ENCODE measurements at places on chromosomes 4 and X.

- no peak for DNase-seq
Measured at GRCh38 chr4:173057901-173058300, 110.7 kb upstream of the GALNT7 start.

GRCh38 chr4:23686169-23686897, 203.5 kb downstream of the PPARGC1A start:
- DNase-seq = no peak

GRCh38 chr4:183304067-183304466, 16.0 kb downstream of the CLDN22 start:
- DNase-seq = no peak

DNA sequence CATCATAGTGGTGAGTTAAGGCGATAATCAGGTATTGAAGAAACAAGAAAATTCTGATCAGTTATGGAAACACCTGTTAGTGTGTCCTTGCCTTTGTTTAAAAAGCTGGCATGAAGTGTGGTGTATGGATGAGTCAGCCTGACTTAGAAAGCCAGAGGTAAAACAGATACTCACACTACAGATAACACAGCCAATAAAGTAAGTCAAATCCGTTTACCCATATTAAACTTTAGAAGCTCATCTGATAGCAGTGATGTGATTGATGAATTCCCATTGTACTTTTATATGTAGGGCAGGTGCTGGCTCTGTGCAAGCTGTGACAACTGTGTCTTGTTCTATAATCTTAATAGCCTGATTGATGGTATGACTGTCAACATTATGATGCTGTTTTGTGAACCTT, 1392.7 kb upstream of the IGFBP7 start:
- no peak for DNase-seq

GRCh38 chr4:84362896-84363655, 136.0 kb downstream of the NKX6-1 start:
- DNase-seq = no peak

GRCh38 chr4:83238393-83239248, 46.0 kb downstream of the COQ2 start:
- DNase-seq = no peak

- DNase-seq = no peak
Measured at GRCh38 chr4:66613591-66613990, 931.7 kb downstream of the CENPC start.

GRCh38 chr4:23931489-23931830, 41.6 kb upstream of the PPARGC1A start:
- DNase-seq = no peak

DNA sequence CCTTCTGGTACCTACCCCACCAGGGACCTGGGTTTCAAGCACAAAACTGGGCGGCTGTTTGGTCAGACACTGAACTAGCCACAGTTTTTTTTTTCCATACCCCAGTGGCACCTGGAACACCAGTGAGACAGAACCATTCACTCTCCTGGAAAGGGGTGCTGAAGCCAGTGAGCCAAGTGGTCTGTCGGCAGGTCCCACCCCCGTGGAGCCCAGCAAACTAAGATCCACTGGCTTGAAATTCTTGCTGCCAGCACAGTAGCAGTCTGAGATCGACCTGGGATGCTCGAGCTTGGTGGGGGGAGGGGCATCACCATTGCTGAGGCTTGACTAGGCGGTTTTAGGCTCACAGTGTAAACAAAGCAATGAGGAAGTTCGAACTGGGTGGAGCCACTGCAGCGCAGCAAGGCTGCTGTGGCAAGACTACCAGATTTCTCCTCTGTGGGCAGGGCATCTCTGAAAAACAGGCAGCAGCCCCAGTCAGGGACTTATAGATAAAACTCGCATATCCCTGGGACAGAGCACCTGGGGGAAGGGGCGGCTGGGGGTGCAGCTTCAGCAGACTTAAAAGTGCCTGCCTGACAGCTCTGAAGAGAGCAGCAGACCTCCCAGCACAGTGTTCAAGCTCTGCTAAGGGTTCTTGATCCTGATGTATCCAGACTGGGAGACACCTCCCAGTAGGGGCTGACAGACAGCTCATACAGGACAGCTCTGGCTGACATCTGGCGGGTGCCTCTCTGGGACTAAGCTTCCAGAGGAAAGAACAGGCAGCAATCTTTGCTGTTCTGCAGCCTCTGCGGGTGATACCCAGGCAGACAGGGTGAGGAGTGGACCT, 223.0 kb downstream of the COX18 start:
- DNase-seq = no peak

DNA sequence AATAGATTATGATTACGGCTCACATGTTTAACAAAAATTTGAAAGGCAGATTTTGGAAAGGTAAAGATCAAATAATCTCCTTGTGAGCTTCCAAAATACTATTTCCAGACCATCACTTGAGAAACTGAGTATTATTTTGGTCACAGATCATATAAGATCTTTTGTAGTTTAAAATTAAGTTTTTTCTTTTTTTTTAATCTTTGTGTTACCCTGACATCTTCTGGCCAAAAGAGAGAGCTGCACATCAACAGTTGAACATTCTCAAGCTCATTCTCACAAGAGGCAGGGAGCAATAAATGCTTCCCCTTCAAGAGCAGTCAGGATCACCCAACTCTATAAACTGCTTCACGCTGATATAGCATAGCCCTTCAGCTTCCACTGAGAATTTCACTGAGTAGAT, 15.9 kb downstream of the TMEM192 start:
- DNase-seq = no peak

DNA sequence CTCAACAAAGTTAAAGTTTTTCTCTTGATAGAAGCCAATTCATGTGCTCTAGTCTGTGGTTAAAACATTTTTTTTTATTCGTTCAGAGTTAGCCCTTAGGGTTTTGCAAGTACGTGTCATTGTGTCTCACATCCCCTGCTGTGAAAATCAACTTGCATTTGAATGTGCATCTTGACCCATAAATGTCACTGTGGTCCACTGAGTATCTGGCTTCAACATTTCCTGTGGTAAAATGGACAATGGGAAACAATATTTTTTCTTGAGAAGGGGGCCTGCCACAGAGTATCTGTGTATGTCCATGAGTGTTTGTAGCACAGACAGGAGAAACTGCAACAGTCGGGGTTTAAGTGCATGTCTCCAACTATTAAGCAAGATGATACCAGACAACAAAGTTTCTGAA, 554.8 kb upstream of the TENM3 start:
- no peak for DNase-seq

DNA sequence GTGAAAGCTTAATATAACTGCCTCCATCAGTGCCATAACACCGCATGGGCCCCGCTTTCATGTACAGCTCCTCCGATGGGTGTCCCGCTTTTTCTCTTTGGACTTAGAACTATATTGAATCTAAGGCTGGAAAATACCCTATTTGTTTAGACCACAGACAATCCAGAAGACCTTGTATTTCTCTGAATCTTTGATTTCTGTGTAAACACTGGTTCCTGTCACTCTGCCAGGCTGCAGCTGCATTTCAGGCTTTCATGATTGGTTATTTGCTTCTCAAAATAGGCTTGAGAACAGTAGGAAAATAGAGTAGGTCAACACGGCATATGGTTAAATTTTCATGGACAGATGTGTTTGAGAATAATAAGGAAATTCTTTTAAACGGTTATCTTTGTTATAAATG, 80.0 kb downstream of the NWD2 start:
- no peak for DNase-seq

DNA sequence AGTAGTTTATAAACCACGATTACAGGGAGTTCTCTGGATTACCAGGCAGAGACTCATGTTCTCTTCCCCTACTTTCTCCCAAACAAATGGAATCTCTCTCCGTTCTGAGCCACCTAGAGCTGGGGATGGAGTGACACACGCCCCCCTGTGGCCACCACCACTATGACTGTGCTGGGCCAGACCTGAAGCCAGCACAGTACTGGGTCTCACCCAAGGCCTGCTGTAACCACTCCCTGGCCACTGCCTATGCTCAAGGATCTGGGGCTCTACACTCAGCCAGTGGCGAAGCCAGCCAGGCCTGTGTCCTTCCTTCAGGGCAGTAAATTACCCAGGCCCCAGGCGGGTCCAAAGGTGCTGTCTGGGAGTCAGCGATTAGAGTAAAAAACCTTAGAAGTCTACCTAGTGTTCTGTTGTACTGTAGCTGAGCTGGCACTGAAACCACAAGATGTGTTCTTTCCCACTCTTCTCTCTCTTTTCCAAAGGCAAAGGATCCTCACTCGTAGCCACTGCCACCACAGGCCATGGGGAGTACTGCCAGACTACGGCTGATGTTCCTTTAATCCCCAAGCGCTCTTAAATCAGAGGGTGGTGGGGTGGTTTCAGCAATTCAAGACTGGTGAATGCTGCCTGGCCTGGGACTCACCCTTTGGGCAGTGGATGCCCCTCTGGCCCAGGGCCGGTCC, 412.2 kb upstream of the ARX start:
- no peak for DNase-seq

GRCh38 chr4:152190907-152191306, 345.0 kb downstream of the FBXW7 start:
- no peak for DNase-seq

DNA sequence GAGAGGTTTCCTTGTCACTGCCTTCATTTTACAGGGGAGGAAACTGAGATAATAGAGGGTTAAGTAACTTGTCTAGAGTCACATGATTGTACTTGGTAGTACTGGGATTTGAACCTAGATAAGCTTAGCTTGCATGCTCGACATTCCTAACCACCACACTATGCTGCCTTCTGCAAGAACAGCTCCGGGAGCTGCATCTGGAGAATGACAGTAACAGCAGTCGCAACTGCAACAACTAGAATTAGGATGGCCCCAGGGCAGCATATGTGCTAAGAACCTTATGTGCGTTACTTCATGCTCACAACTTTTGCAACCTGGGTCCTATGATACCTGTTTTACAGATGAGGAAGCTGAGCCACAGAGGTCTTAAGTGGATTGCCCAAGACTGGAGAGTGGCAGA, 89.5 kb upstream of the LCORL start:
- DNase-seq = no peak

DNA sequence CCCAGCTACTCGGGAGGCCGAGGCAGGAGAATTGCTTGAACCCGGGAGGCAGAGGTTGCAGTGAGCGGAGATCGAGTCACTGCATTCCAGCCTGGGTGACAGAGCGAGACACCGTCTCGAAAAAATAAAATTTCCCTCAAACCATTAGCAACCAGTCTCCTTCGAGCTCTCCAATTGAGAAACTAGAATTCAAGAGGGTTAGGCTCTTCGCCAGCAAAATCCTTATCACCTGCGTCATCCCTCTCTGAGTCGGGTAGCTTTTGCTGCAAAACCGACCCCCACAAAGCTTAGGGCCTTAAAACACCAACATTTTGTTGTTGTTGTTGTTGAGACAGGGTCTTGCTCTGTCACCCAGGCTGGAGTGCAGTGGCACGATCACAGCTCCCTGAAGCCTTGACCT, 75.1 kb upstream of the DDX3X start:
- no peak for DNase-seq

- no peak for DNase-seq
Measured at GRCh38 chr4:108709234-108709633, 53.6 kb downstream of the ETNPPL start.

DNA sequence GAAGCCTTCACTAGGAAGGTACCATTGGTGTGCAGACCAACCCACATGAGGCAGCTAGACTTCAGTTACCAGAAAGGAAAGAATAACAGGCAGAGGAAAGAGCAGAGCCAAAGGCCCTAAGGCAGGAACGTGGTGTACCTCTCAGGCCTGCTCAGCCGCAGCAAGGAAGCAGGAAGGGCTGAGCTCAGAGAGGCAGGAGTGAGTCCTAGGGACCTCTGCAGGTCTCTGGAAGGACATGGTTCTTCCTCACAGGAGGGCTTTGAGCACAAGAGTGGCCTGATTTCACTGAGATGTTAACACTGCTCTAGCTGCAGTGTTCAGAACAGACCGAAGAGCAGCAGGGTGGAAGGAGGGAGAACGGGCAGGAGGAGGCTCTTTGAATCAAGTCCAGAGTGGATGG, 124.6 kb downstream of the DCHS2 start:
- DNase-seq = no peak

DNA sequence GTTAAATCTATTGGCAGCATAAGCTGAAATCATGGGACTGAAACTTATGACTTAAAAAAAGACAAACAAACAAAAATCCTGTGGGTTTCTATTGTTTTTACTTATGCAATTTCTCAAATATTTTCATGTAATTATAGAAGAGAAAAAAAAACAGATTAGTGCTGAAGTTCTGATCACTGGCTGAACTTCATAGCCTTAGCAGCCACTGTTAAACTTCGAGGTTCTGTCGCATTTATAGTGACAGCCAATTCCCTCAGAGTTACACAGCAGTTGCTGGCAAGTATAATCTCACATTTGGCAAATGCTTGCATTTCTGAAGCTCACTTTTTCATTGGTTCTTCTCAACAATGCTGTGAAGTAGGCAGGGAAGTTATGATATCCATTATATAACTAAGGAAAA, 748.9 kb upstream of the MAGEB2 start:
- DNase-seq = no peak

DNA sequence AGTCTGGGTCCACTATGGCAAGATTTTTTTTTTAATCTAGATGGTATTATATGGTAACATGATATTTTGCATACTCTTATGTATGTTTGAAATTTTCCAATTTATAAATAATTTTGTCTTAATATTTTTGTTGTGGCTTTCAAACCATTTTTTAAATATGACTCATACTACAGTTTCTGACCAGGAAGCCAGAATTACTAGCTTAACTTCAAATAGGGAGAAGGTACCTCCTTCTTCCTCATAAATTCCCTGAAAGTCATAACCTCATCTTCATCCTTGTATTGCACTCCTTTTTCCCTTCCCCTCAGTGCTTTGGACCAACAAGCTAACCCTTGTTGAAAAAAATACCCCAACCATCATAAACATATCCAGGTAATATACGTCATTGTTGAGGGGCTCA, 21.6 kb downstream of the ARAP2 start:
- DNase-seq = no peak

DNA sequence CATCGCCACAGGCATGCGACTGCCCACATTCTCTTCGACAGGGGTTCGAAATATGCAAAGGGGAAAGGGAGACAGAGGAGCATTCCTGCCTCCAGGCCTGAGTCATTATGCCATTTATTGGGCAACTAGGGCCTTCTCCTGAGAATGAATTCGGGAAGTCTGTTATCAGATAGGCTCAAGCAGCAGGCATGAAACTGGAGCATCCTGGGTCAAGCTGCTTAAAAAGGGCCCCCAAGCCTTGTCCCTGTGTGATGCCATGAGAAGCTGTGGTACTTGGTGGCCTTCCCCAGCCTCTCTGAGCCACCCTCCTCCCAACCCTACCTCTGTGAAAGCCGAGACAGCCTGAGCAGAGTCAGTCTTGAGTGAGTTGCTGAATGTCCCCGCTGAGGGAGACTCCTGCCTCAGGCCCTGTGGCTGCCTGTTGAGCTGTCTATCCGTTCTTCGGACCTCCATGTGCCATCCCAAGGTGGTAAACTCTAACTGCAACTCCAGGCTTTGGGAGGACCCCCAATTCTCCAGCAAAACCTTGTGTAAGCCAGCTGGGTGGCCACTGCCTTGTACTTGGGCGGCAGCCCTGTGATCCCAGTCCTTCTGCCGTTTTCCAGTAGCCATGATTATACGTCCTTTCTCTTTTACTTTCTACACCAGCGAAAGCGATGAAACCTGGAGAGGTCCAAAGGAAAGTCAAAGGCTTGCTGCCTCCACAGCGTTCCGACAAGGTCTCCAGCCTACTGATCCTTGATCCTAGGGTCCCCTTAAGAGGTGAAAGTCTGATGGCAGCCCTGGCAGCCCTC, 37.7 kb downstream of the NBDY start:
- DNase-seq = no peak

- DNase-seq = no peak
Measured at GRCh38 chr4:26590639-26591038, 6.8 kb downstream of the TBC1D19 start.

GRCh38 chrX:70033348-70034051, 16.2 kb downstream of the AWAT2 start:
- DNase-seq = no peak
